Heart left ventricle (tissue), 16 donors: ENCODE measurements at places on chromosomes 16 and 17.

GRCh38 chr16:84570739-84571403, 47.0 kb downstream of the COTL1 start:
- no peak for DNase-seq

DNA sequence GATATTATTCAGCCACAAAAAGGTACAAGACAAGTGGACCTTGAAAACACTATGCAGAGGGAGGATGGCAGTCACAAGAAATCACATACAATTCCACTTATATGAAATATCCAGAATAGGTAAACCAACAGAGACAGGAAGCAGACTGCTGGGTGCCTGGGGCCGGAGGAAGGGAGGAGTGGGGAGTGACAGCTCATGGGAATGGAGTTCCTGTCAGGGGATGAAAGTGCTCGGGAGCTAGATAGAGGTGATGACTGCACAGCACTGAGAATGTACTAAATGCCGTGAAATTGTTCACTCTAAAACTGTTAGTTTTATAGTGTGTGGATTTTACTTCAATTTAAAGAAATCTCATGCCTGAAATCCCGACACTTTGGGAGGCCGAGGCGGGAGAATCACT, 74.2 kb upstream of the MED9 start:
- DNase-seq = no peak

GRCh38 chr17:75008373-75008772, 4.1 kb upstream of the MRPL58 start:
- no peak for DNase-seq

- DNase-seq = no peak
Observed at GRCh38 chr16:51154271-51155171, 3.5 kb upstream of the SALL1 start.

GRCh38 chr16:81548876-81549546, 104.4 kb downstream of the CMIP start:
- no peak for DNase-seq

GRCh38 chr16:12802048-12802447, 1.6 kb downstream of the CPPED1 start:
- DNase-seq = no peak

- no peak for DNase-seq
Observed at GRCh38 chr16:20880867-20881502, 19.2 kb downstream of the DCUN1D3 start.

DNA sequence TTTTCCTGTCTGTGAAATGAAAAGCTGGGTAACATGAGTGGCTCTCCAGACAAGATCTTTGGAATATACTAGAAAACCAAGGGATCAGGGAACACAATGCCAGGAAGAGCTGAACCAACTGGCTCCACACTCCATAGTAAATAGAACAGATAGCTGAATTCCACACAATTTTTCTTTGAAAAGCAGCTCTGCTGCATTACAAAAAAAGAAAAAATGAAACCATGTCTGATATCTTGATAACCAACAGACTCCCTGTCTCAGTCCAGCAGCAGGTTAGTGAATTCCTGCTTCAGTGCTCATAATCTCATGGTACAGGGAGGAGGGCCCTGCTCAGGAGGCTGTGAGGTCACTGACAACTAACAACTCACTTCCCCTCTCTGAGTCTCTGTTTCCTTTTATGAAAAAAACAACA, 97.1 kb downstream of the CDH11 start:
- DNase-seq = no peak

DNA sequence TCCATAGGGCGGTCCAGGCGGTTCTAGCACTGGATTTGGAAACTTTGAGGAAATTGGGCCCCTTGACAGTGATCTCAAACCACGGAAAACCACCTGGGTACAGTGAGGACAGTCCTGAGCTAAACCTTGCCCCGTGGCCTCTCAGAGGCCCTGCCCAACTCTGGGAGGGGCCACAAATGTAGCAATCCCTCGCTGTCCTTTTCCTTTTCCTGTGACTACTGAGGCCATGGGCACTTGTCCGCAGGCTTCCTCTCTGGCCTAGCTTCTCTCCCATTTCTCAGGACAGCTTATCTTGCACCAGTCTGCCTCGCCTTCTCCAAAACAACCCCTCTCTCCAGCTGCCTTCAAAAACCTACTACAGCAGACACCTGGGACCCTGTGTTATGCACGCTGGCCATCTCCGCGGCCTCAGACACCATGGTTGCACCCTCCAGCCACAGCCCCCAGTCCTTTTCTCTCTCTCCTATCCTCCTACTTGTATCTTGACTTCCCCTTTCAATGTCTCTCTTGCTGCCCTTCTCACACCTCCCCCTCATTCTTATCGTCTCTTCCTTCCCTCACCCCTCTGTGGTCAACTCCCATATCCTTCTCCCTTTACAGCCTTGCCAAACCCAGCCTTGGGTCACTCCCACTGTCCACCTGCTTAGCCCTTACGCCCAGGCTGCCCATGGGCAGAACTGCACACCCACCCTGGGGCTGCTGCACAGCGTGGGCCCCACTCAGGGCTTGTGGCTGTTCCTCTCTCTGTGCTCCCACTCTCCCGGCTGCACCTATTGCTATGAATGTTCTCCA, 7.6 kb downstream of the SCPEP1 start:
- no peak for DNase-seq

- no peak for DNase-seq
Observed at GRCh38 chr16:66197668-66198278, 168.7 kb upstream of the CDH5 start.
